Activated T-cell treated with anti-CD3 and anti-CD28 coated beads for 48 hours (primary cell): ENCODE measurements at places on chromosomes 7 and 10.

DNA sequence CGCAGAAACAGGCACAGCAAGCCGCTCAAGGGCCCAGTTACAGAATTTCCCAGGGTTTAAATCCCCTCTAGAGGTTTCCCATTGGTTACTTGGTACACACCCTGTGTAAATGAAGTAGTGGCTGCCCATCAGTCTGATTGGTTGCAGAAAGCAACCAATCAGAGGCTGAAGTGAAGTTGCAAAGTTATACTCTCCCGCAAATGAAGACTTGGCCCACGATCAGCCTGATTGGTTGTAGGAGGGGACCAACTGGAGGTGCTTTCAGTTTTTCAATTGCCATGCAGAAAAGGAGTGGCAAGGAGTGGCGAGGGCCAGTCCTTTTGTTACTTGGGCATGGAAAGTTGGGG is 909.2 kb upstream of the AUTS2 start:
- no peak for DNase-seq

DNA sequence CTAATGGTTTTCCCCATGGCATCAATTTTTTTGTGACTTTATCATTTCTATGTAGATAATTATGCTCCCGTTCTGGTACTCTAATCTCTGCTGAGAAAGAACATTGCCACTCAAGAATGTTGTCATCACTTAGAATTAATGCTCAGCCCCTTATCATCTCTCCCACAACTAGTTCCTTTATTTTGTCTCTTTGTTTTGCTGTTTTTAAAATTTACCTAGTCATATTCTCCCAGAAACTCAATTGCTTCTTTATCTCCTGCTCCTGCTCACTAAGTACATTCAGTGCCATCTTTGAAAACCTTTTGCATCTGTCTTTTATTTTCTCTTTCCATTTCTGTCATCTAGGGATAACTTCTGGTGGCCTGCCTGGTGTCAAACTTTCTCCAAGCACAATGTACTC is 324.9 kb upstream of the MTPN start:
- no peak for DNase-seq

GRCh38 chr7:521221-522070 is 1.8 kb upstream of the PDGFA start:
- no peak for DNase-seq

GRCh38 chr10:77699080-77699645 is 61.6 kb upstream of the KCNMA1 start:
- DNase-seq = no peak

- no peak for DNase-seq
Measured at GRCh38 chr10:18786478-18786877, 127.2 kb downstream of the ARL5B start.

DNA sequence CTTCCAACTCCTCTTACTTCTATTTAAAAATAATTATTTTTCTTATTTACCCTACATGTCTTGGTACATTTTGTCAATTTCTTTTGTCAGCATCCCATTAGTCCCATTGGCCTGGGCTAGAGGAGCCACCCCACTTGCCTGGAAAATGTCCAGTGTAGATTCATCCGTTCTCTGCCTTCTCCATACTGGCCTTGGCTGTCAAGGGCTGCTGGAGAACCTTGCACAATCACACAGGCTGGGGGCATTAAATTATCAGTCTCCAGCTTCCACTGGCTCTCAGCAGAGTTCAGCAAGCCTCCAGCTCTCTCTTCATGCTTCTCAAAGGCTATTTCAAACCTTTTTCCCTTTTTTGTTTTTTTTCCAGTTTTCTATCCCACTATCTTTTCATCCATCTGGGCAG is 13.8 kb upstream of the ZCCHC24 start:
- no peak for DNase-seq

DNA sequence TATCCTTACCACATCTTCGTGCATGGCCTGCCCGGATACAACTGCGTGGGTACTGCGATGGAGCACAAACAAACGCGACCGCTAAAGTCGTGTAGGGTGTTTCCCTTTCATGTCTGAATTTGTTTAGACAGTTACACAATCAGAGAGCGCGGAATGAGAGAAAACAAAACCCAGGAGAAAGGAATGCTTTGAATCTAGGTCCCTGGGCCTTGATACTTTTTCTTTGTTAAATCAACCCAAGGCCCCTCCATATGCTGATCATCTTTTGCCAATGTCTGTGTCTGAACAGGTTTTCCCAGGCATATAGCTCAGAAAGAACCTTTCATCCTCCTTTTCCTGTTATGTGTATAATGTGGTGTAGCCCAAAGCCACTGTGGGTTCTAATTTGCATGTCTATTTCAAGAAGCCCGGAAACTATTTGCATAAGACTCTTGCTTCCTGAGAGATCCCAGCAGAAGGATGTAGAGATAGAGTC is 145.8 kb downstream of the FRMD4A start:
- no peak for DNase-seq

- no peak for DNase-seq
Measured at GRCh38 chr10:123800289-123800688, 91.3 kb downstream of the CPXM2 start.

- DNase-seq = no peak
Measured at GRCh38 chr7:22565315-22565811, 65.4 kb upstream of the STEAP1B start.

GRCh38 chr10:100024748-100025147 is 15.0 kb upstream of the DNMBP start:
- no peak for DNase-seq

- no peak for DNase-seq
Measured at GRCh38 chr10:1410469-1411395, 326.6 kb downstream of the ADARB2 start.

DNA sequence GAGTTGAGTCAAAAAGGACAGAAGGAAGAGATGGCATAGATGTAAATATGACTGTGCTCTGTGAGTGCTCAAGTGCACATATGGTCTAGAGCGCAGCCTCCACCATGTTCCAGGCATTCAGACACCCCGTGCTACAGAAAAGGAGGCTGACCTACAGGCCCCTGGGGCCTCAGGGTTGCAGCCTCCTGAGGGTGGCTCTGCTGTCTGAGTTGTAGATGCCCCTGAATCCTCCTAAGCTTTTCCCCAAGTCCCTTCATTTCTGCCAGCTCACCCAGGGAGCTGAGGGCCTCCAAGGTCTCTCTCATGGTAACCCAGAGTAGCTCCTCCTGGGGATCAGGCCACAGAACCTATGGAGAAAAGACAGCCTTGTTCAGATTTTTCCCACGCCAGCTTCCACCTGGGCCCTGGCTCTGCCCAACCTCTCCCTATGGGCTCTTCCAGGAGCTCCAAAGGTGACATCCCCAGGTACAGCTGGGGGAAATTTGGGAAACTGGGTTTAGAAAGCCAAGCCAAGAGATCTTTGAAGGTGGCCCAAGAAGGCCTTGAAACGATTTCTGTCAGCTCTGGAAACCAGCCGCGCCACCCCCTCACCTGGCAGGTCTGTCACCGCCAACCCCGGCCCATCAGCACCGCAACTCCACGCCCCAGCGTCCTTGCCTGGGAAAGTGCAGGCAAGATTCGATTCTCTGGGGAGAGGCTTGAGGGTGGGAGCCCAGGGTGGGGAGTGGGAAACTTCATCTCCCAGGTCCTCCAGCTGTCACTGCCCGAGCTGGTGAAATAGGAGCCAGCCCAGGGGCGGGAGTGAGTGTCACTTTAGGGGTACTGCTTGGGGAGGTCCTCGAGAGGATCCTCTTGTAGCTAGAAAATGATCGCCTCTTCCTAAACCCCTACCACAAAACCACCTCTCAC is 2.4 kb downstream of the ZNF467 start:
- no peak for DNase-seq

GRCh38 chr7:136036336-136036735 is 59.2 kb upstream of the MTPN start:
- no peak for DNase-seq

DNA sequence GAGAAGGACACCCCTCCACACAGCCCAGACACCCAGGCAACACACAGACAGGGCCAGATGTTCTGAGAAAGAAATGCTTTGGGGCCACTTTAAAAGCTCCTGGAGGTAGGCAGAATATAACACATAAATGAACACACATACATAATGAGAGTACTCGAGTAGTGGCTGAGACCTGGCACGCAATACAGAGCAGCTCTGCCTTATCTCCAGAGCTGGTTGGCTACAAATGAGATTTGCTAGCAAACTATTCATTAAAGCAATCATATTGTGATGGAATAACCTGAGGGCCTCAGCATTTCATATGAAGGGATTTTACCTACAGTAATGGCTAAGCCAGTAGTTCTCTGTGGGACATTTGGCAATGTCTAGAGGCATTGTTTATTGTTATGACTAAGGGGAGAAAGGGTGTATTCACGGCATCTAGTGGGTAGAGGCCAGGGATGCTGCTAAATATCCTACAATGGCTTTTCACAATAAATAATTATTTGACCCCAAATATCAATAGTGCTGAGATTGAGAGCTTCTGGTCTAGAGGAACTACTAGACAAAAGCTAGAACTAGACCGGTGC is 5.5 kb upstream of the IMPDH1 start:
- DNase-seq = no peak

DNA sequence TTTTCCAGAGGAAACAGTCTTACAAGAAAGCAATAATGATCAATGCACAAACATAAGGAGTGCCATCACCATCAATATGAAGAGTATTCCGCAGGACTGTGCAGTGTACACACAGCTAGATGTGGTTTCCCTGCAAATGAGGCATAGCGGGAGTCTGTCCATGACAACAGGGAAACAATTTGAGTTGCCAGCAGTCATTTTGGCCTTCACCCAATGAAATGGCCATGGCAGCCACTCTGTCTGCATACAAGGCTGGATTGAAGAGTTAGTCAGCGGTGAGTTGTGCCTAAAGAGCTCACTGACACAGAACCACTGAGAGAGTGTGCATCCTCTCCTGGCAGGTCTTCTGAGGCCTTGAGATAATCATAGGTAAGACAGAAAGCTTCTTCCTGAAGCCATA is 303.3 kb downstream of the IPMK start:
- DNase-seq = no peak

DNA sequence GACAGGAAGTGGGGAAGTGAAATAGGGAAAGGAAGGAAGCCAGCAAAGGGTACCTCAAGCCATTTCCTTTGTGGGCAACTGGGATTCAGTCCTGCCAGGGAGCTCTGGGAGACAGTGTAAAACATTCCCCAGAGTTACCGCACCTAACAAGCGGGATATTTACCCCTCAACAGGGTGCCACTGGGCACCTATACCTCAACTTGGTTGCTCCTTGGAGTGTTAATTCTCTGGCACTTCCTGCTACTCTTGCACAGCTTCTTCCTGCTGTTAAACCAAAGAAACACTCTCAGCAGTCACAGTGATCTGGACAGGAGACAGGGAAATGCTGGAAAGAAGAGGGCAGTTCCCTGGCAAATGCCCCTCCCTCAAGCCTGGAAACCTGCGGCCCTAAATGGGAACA is 151.3 kb downstream of the REEP3 start:
- DNase-seq = no peak

DNA sequence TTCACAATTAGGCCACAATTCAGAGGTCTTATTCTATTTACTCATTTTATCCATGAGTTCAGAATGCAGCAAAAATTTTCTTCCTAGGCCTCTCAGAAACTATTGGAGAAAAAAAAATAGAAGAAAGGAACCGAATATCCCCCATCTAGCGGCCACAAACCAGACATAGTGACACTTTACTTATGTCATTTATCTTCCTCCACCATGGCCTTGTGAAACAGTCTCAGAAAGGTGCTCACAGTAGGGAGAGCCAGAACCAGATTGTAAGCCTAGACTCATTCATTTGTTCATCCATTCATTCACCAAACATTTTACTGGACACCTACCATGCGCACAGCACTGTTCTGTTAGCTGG is 16.0 kb downstream of the CREB3L2 start:
- no peak for DNase-seq

- DNase-seq = no peak
Measured at GRCh38 chr10:18005781-18006456, 54.2 kb downstream of the SLC39A12 start.

DNA sequence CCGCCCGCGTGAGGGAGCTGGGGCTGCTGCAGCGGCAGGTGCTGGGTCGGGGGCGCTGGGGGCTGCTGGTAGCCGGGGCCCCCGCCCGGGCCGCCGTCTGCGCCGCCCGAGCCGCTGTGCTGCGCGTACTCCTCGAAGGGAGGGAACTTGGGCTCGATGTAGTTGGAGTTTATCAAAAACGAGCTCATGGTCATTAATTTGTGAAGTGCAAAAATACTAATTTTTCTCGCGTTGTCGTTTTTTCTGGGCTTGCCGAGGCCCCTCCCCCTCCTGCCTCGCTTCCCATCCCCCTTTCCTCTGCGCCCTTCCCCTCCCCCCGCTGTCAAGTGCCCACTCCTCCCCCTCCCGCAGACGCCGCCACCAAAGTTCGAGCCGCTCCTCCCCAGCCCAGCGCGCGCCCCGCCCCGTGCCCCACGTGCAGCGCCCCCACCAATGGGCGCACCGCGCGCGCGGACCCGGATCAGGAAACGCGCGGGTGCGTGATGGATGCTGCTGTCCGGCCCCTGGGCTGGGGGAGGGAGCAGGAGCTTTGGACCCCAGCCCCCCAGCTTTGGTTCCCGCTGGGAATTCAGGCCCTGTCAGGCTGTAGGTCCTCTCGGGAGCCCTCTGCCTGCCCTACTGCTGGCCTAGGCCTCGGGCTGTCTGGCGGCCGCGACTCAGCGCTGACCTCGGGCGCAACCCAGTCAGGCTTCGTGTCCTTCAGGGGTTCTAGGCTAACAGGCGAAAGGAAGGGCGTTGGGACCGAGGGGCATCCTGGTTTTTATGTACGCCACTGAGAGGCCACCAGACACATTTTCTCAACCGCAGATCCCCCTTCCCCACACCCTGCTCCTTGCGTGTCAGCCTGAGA is at the start of gene HOXA4:
Gene HOXA4, minus strand, starts transcription at position 218 of the 850 bp plus-strand sequence. Its CDS starts 24 bp downstream, at position 194.
- peak; percentile 57 for DNase-seq

- no peak for DNase-seq
Measured at GRCh38 chr7:68789597-68789996, 808.7 kb upstream of the AUTS2 start.

- no peak for DNase-seq
Measured at GRCh38 chr7:24406789-24407299, 122.9 kb downstream of the NPY start.

DNA sequence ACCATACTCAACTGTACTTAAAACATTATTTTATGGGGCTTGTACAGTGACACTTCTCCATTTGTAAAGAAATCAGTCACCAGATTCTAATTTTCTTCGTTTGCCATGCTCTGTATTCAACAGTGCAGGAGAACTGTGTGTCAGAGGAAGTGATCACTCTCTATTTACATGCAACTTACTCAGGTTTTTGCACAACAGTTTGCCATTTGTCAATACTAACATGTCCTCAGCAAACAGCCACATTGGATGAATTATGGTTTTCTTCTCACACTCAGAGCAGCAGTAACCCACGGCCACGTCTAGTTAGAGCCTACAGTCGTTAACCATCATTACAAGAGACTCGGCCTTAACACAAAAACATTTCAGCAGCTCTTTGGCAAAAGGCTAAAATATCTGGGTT is 69.2 kb upstream of the SP4 start:
- DNase-seq = no peak
